ENCODE measurements at places on chromosomes 13 and 19. TPM values are rescaled to one million over a fixed set of nuclear protein-coding genes. Genes with fewer than 3 reads are reported as not detected.

- peak; percentile 60 for DNase-seq
These were observed 801 bp downstream of the KCTD12 start for GRCh38 chr13:76885203-76886004.

DNA sequence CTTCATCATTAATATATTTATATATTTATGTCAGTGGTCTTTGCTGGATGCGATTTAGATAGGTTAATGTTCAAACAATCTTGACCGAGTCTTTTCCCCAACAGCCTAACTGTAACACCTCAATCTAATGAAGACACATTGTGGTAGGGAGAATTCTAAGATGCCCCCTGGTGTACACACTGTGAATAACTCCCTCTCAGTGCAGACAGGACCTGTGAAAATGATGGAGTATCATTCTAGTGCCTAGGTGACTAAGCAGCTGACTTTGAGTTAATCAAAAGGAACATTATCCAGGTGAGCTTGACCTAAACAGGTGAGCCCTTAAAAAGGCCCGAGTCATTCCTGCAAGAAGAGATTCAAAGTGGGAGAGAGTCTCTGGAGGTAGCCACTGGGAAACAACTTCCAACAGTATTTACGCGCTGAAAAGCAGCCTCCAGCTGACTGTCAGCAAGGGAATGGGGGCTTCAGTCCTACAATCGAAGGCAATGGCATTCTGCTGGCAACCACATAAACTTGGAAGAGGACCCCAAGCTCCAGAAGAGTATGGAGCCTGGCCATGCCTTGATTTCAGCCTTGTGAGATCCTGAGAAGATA lies 28.0 kb upstream of the KBTBD7 start:
- DNase-seq: peak; percentile 47

- DNase-seq: no peak
These were observed 88.8 kb upstream of the MCF2L start for GRCh38 chr13:112880221-112880641.

ZNF816 gene
- polyA plus RNA-seq: 18.5 TPM

DNA sequence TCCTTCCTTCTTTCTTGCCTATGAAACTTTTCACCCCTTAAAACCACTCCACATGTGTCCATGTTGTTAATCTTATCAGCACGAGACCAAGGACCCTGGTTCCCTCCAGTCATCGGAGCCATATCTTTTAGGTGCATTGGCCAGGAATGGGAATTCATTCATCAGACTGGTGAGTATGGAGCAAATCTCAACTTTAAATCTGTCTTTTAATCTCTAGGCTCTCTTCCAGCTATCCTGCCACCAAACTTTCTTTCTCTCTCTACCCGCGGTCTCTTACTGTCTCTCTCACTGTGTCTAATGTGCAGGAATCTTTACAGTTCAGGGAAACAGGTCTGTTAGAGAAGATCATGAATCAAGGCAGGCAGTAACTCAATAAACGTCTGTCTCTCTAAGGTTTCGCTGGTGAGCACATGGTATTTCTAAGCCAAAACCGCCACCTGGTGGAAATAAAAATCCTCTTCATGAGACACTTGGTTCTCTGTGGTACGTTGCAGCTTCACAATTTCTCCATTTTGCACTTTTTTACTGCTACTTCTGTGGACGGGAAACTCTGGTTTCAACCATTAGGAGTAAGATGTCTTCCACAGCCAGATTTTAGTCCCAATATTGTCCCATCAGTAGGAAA lies 16.1 kb downstream of the LGALS16 start:
- peak; percentile 61 for DNase-seq

C19orf25 gene
- polyA plus RNA-seq: 32.8 TPM

TMC4 gene
- polyA plus RNA-seq: 38.4 TPM

S1PR2 gene
- polyA plus RNA-seq: 13.5 TPM

GRCh38 chr13:95955255-95955654 lies 97.9 kb downstream of the UGGT2 start:
- no peak for DNase-seq

- no peak for DNase-seq
These were observed 3.7 kb downstream of the ZNF444 start for GRCh38 chr19:56144831-56145230.

TTC9B gene
- polyA plus RNA-seq: not detected

GRCh38 chr19:34808566-34808965 lies 35.6 kb upstream of the ZNF599 start:
- no peak for DNase-seq

DNA sequence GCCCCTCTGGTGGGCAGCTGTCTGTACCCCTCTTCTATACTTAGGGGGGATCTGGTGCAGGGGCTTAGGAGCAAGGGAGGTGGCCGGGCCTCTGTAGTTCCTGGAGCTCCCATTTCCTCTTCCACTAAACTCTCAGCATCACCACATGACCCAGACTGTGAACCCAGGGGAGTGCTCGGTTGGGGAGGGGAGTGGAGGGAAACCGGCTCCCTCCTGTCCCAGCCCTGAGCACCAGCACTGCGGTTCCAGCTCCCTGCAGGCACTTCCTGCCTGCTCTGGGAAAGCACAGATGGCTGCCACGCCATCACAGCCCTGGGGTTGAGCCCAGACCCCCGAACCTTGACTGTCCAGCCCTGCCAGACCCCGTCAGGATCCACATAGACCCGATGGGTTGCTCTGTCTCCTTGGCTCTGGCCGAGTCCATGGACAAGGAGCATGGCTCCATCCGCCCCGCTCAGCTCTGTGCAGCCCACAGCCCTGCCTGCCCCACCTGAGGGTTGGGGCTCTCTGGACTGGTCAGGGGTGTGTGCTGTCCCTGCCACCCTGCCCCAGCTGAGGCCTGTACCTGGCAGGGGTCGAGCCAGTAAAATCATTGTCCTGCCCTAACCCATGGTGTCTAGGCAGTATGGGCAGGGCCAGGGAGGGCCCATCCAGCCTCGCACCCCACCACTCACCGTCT lies 36.0 kb upstream of the SLC7A10 start:
- no peak for DNase-seq

GRCh38 chr19:4103080-4103433 lies 20.9 kb downstream of the MAP2K2 start:
- DNase-seq: no peak

ZNF730 gene
- polyA plus RNA-seq: 8.1 TPM

- DNase-seq: no peak
These were observed 80.6 kb downstream of the URI1 start for GRCh38 chr19:30022659-30023058.

NLRP7 gene
- polyA plus RNA-seq: not detected

GRCh38 chr19:2237869-2238153 lies 1.2 kb downstream of the SF3A2 start:
- DNase-seq: no peak

DNA sequence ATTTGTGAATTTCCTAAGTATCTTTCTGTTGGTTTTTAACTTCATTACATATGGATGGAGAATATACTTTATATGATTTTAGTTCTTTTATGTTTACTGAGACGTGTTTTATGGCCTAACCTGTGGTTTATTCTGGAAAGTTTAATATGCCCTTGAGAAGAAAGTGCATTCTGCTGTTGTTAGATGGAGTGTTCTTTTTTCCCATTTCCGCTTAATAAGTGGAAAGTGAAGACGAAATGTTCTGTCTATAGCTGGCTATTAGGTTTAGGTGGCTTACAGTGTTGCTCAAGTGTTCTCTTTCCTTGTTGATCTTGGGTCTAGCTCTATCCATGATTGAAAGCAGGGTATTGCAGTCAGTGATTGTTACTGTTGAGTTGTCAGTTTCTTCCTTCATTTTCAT lies 17.2 kb upstream of the TIMM50 start:
- DNase-seq: no peak

DNA sequence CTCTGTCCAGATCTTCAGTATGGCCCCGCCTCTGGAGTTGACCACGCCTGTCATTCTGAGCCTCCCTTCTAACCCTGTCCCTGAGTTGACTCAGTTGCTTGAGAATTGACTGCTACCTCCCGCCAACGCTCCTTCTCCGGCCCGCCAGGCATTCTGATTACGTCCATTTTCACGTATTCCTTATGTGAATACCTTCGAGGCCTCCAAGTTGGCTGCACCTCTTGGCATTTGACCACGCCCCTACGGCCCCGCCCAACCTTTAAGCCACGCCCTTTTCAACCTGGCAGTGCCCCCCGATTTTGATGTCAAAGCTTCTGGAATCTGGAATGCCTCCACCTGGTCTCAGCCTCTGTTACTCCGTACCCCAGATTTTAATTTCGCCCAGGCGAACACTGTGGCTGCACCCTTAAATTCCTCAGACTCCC lies 1.7 kb upstream of the EML2 start:
- DNase-seq: no peak

DNA sequence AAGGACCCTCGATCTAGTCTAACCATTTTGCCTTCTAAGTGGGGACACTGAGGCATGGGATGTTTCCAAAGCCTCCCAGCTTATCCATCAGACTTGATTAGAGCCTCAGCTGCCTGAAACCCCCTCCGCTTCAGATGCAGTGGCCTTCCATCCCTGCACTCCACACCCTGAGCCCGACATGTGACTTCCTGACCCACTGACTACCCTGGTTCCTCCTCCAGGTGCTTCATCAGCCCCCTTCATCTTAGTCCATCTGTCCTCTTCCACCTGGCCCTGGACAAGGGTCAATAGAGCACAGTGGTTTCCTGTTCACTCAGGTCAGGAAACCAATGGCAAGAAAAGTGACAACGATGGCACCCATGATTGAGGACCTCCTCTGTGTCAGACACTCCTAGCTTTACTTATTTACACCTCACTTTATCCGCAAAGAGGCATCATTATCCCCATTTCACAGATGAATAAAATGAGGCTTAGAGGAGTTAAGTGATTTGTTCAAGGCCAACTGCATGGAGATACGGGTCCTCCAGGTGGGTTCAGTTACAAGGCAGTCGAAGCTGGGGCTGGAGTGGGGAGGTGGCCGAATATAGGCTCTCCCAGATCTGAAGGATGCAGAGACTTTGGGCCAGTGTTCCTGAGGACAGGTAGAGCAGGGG lies 81.6 kb upstream of the TM9SF2 start:
- no peak for DNase-seq

DNA sequence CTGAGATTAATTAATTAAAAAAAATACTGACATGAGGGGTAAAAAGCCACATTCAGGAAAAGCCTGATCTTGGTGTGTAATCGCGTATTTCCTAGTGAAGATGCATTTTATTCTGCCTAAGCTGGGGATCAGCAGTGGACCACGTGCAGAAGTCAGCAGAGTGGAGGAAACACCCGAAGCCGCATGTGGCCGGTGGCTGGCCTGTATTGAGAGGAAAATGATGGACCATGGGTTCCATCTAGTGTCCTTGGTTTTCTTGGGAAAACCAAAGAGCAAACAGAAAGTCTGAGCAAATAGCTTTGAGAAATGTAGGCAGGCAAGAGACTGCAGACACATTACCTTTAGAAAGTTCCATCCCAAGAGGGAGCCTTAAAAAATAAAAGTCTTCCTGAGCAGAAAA lies 23.7 kb upstream of the SHISA2 start:
- DNase-seq: no peak
